ENCODE measurements at places on chromosomes 2 and 18.

DNA sequence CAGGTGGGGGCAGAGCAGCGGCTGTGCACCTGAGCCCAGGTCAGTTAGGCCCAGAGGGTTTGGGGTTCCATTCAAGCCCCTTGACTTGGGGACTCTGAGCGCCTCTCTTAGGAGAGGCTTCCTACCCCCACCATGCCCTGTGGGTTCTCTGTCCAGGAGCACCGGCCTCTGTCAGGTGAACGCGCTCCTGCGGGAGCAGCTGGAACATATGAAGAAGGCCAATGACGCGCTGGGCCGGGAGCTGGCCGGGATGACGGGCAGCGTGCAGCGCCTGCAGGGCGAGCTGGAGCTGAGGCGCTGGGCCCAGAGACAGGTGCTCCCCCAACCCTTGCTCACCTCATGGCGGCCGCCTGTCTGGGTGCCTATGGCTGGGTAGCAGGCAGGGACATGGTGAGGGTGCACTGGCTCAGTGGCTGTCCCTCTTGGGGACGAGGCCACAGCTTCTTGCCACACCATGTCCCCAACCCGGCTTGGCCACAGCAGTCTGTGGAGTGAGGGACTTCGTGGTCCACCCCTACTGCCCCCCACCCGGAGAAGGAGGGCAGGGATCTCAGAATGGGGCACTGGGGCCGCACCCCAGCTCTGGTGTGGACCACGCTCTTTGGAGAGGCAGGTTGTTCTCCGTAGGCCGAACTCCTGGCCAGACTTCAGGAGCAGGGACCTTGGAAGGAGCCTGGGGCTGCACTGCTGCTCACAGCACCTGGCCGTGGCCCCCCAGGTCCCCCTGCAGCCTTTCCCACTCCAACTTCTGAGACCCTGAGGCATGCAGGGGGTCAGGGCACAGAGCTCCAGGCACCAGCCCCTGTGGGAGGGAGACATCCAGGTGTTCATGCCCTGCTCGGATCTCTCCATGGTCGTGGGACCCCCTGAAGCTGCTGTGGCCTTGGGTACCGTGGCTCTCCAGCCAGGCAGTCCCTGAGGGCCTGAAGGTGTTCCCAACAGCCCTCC, 19.7 kb downstream of the CROCC2 start:
- DNase-seq: no peak

DNA sequence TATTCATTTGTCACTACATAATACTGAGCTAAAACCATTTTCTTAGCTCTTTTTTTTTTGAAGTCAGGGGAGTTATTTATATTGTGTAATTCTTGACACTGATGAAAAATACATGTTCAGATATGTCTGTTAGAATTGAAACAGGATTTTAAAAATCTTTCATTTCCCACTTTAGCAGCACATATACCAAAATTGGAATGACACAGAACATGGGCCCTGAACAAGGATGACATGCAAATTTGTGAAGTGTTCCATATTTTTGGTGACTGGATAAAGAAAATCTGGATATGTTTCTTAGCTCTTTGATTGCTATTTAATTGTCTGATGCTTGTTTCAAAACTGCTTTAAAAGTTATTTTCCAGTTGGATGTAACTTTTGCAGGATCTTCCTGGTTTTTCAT, 1963.9 kb upstream of the LRRTM1 start:
- DNase-seq: no peak

DNA sequence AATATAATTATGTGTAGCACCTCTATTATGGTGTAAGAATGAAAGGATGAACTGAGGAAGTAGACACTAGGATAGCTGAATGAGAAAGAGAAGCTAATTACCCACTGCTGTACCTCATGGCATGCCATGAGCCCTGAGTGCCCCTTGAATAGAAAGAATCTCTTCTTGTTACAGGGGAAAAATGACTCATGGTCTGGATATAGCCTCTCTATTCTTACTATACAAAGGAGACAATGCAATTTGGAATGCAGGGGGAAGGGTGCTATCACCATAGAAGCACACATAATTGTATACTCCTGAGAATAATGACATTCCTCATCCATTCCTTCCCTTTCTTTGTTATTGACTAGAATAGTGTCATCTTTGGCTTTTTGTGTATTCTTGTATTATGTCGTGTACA, 385.2 kb downstream of the CDH7 start:
- DNase-seq: peak; percentile 66

DNA sequence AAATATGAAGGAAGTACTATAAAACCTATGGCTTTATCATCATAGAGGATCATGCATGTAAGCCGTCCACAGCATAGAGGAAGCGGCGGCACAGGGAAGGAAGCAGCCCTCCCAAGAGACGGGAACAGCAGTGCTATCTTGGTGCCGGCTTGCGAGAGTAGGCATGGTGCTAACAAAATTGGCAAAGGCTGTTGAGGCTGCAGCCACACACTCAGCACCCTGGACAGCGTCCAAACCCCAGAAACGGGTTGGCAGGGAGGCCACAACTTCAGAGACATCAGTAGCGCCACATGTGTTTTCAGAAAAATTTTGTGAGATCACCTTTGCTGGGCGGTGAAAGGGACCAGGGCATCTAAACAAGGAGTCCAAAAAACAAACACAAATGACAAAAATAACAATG, 37.7 kb downstream of the NETO1 start:
- peak; percentile 10 for DNase-seq

- DNase-seq: no peak
These were observed 52.0 kb downstream of the PHLPP1 start for GRCh38 chr18:62767321-62767720.

DNA sequence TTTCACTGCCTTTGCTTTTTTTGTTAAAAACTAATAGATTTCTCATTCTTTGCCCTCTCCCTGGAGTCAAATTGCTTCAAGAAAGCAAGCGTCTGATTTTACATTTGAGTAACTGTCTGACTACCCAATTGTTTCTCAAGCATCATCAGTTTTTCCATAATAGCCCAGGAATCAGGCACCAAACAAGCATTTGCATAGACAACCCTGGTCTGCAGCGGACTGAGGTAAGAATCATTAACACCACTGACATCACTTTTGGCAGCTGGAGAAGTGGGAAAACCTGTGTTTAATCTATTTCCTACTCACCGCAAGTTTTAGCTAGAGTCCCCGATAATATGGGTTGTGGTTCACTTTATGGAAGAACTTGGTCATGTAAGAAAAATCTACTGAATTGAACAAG, 55.7 kb downstream of the IRS1 start:
- no peak for DNase-seq

DNA sequence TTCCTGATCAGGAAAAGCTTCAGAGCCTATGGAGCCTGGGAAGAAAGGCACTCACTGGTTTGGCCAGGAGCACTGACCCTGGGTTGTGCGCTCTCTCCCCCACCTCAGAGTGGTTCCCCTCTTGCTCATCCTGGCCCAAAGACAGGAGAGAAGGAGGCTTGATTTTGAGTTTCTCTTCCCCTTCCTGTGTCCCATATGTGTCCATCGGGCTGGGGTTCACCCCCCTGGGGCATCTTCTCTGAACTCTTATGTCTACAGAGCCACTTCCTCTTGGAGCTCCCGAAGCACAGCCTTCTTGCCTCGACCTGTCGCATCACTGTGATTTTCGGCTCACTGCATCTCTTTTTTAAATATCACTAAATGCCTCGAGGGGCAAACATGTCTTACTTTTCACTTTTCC, 692.3 kb downstream of the RNF144A start:
- no peak for DNase-seq

GRCh38 chr2:225100856-225101294, 58.6 kb upstream of the DOCK10 start:
- DNase-seq: peak; percentile 37

DNA sequence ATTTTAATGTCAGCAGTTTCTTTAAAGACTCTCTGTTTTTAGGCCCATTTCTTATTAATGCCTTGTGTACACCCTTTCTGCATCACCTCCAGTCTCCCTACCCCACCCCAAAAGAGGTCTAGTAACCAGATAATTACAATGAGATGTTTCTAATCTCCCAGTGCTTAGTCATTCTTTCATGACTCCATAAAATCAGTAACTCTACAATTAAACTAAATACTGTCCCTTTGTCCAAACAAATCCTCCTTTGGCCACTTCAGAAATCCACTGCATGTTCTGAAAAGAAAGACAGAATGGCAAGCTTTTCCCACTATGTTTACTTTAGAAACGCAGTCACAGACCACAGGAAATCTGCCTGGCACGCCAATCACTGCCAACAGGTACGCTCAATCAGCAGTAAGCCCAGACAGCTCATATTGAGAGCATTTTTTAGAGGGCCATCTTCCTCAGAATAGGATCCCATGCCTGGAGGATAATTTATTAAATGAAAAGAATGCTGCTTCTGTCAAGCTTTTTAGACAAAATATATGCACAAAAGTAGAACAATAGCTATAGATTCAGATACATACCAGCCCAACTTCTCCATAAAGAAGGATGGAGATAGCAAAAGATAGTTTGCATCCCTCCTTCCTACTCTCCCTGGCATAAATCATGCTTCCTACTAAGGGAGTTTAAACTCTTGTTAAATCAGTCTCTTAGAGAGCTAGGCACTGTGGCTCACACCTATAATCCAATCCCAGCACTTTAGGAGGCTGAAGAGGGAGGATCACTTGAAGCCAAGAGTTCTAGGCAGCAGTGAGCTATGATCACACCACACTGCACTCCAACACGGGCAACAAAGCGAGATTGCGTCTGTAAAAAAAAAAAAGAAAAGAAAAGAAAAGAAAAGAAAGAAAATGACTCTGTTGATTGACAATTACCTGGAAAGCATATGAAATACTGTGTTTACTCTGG, 14.6 kb downstream of the CLASP1 start:
- DNase-seq: peak; percentile 3

DNA sequence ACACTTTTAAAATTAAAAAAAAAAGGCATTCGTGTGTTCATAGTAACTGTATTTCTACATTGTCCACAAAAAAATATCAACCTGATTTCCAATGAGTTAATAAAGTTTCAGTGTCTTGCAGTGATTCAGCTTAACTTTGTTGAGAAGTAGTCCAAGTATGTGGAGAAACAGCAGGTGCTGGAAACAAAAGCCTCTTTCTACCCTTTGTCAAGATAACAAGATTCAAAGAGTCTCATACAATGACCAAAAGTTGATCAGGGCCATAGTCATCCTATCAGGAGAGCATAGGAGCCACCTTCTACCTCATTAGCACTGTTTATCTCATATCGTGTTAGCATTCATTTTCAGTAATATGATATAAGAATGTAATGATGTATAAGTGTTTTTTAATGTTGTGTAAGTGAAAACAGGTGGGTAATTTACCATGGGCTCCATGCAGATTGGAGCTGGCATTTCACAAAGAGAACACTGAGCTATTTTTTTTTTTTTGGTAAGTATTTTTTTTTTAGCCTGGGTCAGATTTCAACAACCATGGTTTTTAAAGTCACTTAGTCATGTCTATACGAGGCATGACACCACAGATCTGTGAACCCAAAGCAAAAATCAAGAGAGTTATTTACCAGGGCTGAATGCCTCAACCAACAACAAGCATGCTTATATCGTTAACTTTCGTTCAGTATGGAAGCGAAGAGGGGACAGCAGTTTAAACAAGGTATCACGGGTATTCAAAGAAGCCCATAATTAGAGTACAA, 165.0 kb upstream of the ZNF521 start:
- no peak for DNase-seq

DNA sequence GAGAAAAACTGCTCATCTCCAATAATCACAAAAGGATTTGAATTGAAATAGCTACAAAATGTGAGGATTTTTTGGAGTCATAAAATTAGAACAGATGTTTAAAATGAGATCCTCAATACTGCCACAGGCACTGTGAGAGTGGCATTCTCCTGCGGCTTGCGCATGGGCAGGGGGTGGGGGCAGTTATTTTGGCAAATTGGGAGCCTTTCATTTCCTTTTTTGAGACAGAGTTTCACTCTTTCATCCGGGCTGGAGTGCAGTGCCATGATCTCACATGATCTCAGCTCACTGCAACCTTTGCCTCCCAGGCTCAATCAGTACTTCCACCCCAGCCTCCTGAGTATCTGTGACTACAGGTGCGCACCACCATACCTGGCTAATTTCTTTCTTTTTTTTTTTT, 42.4 kb downstream of the POMC start:
- no peak for DNase-seq

DNA sequence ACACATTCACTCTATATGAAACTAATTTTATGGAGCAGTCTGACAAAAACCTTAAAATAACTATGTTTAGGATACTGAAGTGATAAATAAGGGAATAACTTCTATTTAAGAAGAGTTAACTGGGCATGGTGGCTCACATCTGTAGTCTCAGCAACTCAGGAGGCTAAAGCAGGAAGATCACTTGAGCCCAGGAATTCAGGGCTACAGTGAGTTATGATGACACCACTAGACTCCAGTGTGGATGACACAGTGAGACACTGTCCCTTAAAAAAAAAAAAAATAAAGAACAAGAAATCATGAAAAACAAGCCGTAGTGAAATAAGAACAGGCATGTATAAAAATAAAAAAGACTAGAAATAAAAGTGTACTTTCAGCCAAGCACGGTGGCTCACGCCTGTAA, 82.0 kb downstream of the THADA start:
- DNase-seq: no peak

DNA sequence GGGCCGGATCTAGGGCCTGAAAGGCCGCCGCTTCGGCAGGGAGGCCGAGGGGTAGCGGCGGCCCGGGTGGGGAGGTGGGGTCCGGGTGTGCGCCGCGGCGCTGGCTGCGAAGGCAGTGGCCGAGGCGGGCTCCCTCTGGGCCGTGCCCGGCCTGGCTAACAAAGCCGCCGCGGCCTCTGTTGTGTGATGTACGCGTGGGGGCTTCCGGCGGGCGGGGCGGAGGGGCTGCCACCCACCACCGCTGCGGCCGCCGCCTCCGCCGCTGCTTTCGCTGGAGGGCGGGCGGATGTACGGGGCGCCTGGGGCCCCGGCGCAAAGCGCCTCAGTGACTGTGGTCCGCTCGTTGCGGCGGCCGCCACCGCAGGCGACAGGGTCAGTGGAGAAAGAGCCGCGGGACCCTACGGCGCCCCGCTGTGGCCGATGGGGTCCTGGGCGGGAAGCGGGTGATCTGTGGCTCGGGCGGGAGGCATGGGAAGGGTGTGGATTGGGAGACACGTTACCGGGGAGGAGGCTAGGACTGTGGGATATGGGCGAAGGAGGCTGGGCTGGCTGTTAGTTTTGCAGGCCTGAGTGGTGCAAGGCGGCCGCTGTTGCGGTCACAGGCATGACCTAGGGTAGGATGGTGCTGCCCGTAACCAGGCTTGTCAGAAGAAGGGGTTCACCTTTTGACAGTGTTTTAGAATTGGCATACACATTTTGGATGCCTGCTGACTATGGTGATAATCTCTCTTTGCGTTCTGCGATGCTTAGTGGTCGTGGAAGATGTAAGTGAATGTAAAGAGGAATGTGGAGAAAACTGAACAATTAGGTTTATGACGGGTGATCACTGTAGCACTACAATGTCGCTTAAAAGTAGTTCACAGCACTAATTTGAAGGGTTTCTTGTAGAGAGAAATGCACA, 662 bp downstream of the BZW1 start:
- peak; percentile 58 for DNase-seq
